ENCODE measurements at places on chromosomes 12 and 14.
A peak's percentile ranks its signal among the peaks of the same experiment; 100 is the strongest.

GRCh38 chr14:84809158-84809557, 720.8 kb upstream of the FLRT2 start:
- H3K36me3 ChIP-seq = no peaks in the 10 kb centered on the region
- H3K27me3 ChIP-seq = no peaks in the 10 kb centered on the region
- H3K27ac ChIP-seq = no peak overlapping the region
- no peaks in the 10 kb centered on the region for H3K4me1 ChIP-seq
- no peak overlapping the region for H3K4me3 ChIP-seq

DNA sequence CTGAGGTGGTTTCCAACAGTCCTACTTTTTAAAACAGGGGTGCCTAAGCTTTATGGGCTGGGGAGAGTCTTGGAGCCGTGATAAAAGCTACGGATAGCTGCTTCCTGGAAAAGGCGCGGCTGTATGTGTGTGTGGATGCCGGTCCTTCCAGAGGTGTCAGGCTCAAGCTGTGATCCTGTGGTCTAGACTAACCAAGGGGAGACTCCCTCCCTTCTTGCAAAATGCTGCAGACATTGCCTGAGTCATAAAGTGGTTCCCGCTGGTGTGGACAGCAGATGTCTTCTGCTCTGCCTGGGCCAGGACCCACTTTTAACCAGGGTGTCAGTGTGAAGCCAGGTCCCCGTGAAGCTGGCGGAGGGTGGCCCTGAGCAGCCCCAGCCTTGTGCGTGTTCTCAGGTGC, 37.8 kb downstream of the CCDC92 start:
- peaks cover 12% of the 10 kb centered on the region for H3K27me3 ChIP-seq
- no peak for DNase-seq
- H3K27ac ChIP-seq = no peak overlapping the region

GRCh38 chr12:69007101-69007854, 74.3 kb upstream of the CPM start:
- peaks cover 3% of the 10 kb centered on the region for H3K27me3 ChIP-seq
- DNase-seq = no peak

GRCh38 chr12:125064492-125064891, 743 bp upstream of the AACS start:
- peaks cover 13% of the 10 kb centered on the region for H3K36me3 ChIP-seq
- no peak overlapping the region for H3K27ac ChIP-seq
- no peak for DNase-seq
- peak overlapping the region; percentile 75 for H3K4me3 ChIP-seq
- peaks cover 6% of the 10 kb centered on the region for H3K27me3 ChIP-seq
- H3K4me1 ChIP-seq = peaks cover 16% of the 10 kb centered on the region

GRCh38 chr12:67388331-67389138, 119.4 kb downstream of the CAND1 start:
- no peaks in the 10 kb centered on the region for H3K36me3 ChIP-seq
- no peak overlapping the region for H3K4me3 ChIP-seq
- no peak overlapping the region for H3K27ac ChIP-seq
- H3K27me3 ChIP-seq = peaks cover 3% of the 10 kb centered on the region
- no peak for DNase-seq

DNA sequence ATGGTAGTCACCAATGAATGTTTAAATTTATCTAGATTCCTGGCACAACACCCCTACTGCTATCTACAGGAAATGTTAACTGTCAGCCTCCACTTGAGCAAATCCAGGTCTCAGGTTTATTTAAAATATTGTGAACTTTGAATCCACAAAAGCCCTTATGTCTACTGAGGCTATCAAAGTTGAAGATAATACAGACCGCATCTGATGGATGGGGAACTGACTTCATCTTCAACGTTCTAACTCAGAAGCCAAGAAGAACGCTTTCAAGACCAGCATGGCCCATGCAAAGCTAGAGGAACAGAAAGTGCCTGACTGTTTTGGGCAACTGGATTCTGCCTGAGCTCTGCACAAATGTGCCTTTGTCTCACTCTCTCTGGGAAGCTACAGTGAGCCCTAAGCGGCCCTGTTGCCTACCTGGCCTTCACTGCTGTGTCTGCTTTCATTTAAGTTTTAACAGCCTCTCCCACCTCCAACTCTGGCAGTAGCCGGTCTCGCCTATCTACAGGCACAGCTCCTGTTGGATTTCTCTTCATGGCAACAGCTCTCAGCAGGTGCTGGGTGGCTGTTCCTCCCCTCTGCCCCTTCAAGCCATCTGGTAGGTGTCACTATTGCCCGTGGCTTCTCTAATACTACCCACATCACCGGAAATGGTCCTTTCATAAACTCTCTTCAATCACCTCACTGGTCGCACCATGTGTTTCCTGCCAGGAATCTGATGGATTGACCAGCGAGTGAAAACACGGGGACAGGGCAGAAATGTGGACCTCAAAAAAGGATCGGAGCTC, 112.1 kb upstream of the OVCH1 start:
- no peak overlapping the region for H3K4me3 ChIP-seq
- H3K36me3 ChIP-seq = no peaks in the 10 kb centered on the region
- no peak overlapping the region for H3K27ac ChIP-seq
- no peaks in the 10 kb centered on the region for H3K4me1 ChIP-seq
- DNase-seq = no peak
- H3K27me3 ChIP-seq = no peaks in the 10 kb centered on the region

GRCh38 chr14:84129941-84130340, 1400.0 kb upstream of the FLRT2 start:
- H3K4me1 ChIP-seq = no peaks in the 10 kb centered on the region
- no peaks in the 10 kb centered on the region for H3K36me3 ChIP-seq
- H3K27me3 ChIP-seq = no peaks in the 10 kb centered on the region
- H3K27ac ChIP-seq = no peak overlapping the region

GRCh38 chr12:64749461-64750200, 9.6 kb downstream of the GNS start:
- H3K4me3 ChIP-seq = no peak overlapping the region
- no peak for DNase-seq
- H3K36me3 ChIP-seq = peaks cover 66% of the 10 kb centered on the region
- no peaks in the 10 kb centered on the region for H3K27me3 ChIP-seq
- no peak overlapping the region for H3K27ac ChIP-seq

Data from activated T-helper 2 cell treated with anti-CD3 and anti-CD28 coated beads, Interferon-gamma antibody, Interleukin-2, Interleukin-4, amounts not matched to agents 10 μg/mL and 5 μg/mL and 100 μg/mL, durations not matched to agents 14 hours and 24 hours and 36 hours (primary cell).